ENCODE measurements at places on chromosomes 1 and 21.

- no peak for DNase-seq
Measured at GRCh38 chr1:206898089-206898914, 1.1 kb downstream of the IL24 start.

DNA sequence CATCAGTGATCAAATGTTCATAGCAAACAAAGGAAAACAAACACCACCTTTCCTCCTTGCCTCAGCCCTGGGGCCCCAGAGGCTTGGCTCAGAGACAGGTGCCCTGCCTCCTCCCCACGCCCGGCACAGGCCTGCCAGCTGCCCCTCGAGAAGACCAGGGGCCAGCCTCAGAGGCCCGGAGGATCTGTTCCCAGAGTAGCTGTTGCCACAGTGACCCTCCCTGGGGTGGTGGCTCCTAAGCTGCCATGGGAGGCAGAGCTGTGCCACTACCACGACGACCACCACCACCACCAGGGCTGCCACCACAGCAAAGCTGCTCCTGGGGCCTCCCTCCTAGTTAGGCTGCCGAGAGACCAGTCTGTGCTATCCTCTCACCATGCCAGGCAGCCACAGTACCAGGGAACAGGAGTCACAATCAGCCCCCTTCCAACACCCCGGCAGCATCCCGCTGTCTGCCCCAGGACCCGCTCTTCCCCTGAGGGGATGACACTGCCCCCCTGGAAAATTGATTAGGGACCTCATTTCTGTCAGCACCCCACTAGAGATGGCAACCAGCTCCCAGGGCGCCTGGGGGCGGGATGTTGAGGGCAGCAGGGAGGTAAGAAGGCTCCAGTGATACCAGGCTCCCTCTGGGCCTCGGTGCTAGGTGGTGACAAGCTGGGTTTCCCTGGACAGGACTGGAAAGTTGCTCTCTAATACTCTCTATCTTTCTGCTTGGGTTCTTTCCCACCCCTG is 30.5 kb downstream of the KCNC4 start:
- no peak for DNase-seq

DNA sequence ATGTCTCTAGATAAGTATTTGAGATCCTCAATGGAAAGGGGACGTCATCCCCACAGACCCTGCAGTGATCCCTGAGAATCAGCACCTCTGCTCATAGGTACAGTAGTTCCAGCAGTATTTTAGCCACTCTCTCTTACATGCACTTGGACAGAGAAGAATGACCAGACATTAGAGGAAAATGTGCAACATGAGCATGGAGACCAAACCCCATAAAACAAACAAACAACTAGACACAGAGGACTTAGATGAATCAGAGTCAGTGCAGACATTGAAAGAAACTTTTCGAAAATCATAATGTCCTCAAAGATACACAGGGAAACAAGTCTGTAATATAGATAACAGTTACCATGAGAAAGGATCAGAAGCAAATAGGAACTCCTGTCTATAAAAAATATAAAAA is 108.2 kb downstream of the LYPLAL1 start:
- DNase-seq: no peak

- no peak for DNase-seq
Measured at GRCh38 chr1:48536477-48536876, 64.5 kb upstream of the SPATA6 start.

DNA sequence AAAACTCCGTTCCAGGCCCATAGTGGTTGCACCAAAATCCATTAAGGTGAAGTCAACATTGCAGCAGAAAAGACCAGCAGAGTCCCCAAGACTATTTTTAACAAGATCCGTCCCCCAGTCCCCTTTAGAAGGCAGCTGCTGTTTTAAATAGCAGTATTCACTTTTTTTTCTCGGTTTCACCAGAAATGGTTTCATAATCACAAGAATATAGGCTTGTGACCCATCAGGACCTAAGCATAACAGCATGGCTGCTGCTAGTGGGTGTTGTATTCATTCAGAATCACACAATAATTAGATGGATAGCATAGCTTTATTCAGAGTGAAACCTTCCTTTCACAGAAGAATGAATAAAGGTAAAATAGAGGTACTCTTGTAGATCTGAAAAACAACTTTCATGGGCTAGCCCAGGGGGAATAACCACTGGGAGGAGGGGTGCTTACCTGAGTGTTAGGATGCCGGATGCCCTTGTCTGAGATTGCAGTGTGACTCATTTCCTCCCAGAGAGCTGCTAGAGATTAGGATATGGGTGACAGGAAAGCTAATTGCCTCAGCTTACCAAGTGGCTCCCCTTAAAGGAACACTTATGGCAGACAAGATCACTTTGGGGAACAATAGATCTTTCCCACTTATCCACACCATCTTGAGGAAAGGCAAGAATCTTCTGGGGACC is 35.0 kb downstream of the ACKR1 start:
- DNase-seq: no peak

DNA sequence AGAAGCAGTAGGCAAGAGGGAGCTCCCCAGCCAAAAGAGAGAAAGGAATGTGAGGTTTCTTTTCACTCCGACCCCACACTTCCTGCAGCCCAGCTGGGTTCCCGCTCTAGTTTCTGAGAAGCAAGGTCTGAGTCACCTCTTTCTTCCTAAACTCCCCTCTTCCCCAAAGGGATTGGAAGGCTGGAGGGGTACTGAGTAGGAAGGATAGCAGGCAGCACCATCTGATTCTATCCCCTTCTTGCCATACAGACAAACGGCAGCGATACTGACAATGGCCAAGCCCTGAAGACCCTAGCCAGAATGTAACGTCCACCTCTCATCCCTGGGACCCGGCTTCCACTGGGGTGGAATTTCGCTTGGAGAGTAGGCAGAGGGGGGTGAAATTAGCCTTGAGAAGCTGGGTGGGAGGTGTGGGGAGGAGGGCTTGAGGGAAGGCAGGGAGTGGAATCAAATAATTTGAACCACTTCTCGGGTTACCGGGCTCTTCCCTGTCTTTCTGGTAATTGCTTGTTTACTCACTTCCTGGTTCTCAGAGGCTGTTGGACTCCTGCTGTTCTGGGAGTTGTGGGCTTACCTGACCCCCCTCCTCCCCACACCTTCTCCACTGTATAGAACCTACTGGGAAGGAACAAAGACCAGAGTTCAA is 13.2 kb downstream of the IER5 start:
- no peak for DNase-seq

- DNase-seq: no peak
Measured at GRCh38 chr1:6245869-6246496, 2.0 kb downstream of the HES3 start.

DNA sequence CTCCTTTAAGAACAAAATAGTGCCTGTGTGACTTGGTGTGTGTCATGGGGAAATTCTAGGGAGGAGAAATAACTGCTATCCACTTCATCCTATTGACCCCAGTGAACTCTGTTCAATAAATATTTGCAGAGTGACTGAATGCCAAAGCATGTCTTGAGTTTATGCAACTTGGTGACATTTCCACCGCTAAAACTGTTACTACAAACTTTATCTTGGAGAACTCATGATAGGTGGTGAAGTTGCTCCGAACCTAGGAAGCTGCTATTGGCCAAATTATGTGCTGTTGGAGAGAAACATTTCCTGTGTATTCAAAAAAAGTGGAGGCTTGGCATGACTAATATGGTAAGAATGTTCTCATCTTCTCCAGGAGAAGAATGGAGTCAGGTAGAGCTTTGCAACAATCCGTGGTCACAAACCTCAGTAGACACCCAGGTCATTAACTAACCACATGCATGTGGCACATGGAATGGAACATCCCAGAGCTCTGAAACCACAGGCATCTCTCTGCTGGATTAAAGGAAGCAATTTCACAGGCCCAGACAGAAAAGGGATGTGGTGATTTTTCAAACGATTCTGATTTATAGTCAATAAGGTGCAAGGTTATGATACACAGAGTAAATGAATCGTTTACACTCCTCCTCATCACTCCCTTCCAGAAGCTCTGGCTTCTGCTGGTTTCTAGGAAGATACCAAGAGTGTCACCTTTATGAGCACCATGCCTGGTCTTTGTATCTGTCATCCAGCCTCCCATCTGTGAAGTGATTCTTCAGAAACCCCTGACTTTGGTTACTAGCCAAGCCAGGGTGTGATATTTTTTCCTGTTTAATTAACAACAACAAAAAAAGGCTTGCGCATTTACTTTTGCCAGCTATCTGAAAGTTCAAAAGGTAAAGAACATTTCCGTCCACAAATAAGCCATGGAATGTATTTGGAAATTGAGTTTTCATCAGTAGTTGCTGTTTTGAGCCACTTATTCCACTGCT is 361.1 kb downstream of the TGFB2 start:
- peak; percentile 100 for DNase-seq

- no peak for DNase-seq
Measured at GRCh38 chr1:108524676-108525075, 35.2 kb upstream of the EEIG2 start.

GRCh38 chr21:40652436-40652835 is 194.5 kb downstream of the DSCAM start:
- DNase-seq: no peak

GRCh38 chr21:15455819-15456462 is 273.8 kb upstream of the USP25 start:
- no peak for DNase-seq

- no peak for DNase-seq
Measured at GRCh38 chr1:221711063-221711577, 30.8 kb downstream of the DUSP10 start.

DNA sequence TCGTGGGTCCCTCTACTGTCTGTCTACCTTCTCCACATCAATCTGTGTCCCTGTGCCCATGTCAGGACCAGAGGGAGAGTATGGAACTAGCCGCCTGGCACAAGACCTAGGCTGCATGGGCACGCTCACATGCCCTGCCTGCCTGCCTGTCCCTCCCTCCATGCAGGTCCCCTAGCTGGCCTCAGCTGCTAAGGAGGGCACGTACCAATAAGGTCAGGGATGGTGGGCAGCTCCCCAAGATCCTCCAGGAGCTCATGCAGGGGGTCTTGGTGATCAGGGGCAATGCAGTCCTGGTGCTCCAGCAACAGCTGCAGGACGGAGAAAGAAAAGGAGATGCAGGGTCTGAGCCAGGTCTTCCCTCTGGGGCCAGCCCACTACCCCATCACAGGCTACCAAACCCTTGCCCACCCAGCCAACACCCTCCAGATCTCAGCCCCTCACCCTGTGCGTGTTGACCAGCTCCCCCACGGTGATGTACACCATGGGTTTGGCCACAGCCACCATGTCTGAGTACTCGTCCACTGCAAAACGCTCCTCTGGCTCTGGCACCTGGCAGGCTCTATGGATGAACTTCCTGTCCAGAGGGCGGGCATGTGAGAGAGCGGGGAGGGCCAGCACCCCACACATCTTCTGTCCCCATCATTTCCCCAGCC is 33.1 kb upstream of the MEF2D start:
- DNase-seq: no peak

DNA sequence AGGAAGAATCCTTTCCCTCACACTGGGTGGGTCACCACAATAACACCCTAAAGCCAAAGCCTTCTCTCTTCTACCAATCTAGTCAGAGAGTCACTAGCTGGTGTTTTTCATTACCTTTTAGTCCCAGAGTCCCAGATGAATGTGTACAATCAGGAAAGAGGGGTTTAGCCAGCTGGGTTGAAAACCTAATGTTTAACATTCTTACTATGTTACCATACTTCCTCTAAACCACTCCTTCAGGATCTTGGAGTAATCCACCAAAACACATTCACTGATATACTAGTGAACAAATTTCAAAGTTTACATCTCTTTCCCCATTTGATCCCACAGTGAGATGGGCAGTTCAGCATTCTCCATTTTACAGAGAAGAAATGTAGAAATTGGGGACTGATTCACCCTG is 9.7 kb downstream of the LPAR3 start:
- no peak for DNase-seq

GRCh38 chr1:69858534-69858933 is 290.8 kb downstream of the LRRC7 start:
- DNase-seq: no peak

DNA sequence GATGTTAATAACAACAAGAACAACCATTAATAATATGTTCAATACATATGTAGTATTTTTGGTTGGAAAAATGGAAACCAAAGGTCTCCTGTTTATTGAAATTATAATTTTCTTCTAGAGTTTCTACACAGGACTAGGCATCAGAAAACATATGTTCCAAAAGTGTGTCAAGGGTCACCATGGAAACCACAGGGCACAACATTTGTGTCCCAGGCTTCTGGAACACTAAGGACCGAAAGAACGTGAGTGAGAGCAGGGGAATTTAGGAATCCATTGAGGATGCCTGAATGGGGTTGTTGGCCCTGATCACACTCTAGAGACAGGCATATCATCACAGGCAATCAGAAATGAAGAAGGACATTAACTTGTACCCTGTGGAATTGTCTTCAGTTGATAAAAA is 7.5 kb upstream of the CDC14A start:
- no peak for DNase-seq

GRCh38 chr1:21123287-21123948 is 53.3 kb downstream of the EIF4G3 start:
- no peak for DNase-seq

GRCh38 chr1:227038401-227038800 is 98.3 kb downstream of the COQ8A start:
- no peak for DNase-seq

DNA sequence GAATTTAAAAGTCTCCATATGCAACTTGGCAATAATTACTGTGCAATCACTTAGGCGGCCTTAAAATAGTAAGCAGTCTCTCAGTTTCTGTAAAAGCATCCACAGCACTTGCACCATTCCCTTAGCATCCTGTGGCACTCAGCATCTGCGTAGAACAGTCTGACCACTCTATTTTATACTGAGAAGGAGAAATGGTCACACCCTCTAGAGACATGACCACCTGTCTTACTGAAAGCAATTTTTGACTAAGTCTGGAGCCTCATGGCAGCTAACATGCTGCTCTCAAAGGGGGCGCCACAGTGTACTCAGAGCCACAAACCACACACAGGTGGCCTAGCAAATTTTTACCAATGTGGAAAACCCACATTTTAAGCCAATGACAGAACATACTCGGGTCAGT is 62.0 kb downstream of the KCNK1 start:
- DNase-seq: no peak

GRCh38 chr1:228339766-228340685 is 66.6 kb downstream of the TRIM11 start:
- DNase-seq: no peak

- DNase-seq: no peak
Measured at GRCh38 chr1:37078866-37079265, 44.6 kb upstream of the GRIK3 start.

- no peak for DNase-seq
Measured at GRCh38 chr1:47924270-47925048, 72.7 kb downstream of the TRABD2B start.

- no peak for DNase-seq
Measured at GRCh38 chr1:112375701-112376100, 20.3 kb upstream of the CTTNBP2NL start.

GRCh38 chr1:44151332-44151731 is 9.9 kb upstream of the KLF18 start:
- no peak for DNase-seq
